ENCODE measurements at places on chromosomes 5 and 9. TPM values are rescaled to one million over a fixed set of nuclear protein-coding genes. Genes with fewer than 3 reads are reported as not detected.

The CDC25C gene
- total RNA-seq, result 4.3 TPM

The FABP6 gene
- not detected for total RNA-seq

- H3K4me3 ChIP-seq, result no peak overlapping the region
- no peaks in the 10 kb centered on the region for H3K36me3 ChIP-seq
- H3K27me3 ChIP-seq, result no peaks in the 10 kb centered on the region
- no peak overlapping the region for H3K27ac ChIP-seq
- no peaks in the 10 kb centered on the region for H3K4me1 ChIP-seq
Observed at GRCh38 chr5:23367874-23368273, 139.5 kb upstream of the PRDM9 start.

- no peak overlapping the region for H3K4me3 ChIP-seq
- no peak for DNase-seq
- H3K27me3 ChIP-seq, result no peaks in the 10 kb centered on the region
- no peaks in the 10 kb centered on the region for H3K4me1 ChIP-seq
- H3K36me3 ChIP-seq, result no peaks in the 10 kb centered on the region
- H3K27ac ChIP-seq, result no peak overlapping the region
Observed at GRCh38 chr5:178366998-178367735, 134.6 kb upstream of the PHYKPL start.

- H3K4me1 ChIP-seq, result no peaks in the 10 kb centered on the region
- DNase-seq, result no peak
- H3K4me3 ChIP-seq, result no peak overlapping the region
- H3K36me3 ChIP-seq, result no peaks in the 10 kb centered on the region
- H3K27ac ChIP-seq, result no peak overlapping the region
Observed at GRCh38 chr9:86424251-86424891, 70.2 kb upstream of the TUT7 start.

GRCh38 chr5:169805527-169805934 lies 168.5 kb downstream of the DOCK2 start:
- H3K27ac ChIP-seq, result no peak overlapping the region
- H3K36me3 ChIP-seq, result no peaks in the 10 kb centered on the region
- no peak for DNase-seq
- no peak overlapping the region for H3K4me3 ChIP-seq

- no peak overlapping the region for H3K27ac ChIP-seq
- no peak overlapping the region for H3K4me3 ChIP-seq
- DNase-seq, result no peak
- no peaks in the 10 kb centered on the region for H3K36me3 ChIP-seq
- no peaks in the 10 kb centered on the region for H3K4me1 ChIP-seq
Observed at GRCh38 chr5:163534492-163535094, 29.2 kb downstream of the MAT2B start.

DNA sequence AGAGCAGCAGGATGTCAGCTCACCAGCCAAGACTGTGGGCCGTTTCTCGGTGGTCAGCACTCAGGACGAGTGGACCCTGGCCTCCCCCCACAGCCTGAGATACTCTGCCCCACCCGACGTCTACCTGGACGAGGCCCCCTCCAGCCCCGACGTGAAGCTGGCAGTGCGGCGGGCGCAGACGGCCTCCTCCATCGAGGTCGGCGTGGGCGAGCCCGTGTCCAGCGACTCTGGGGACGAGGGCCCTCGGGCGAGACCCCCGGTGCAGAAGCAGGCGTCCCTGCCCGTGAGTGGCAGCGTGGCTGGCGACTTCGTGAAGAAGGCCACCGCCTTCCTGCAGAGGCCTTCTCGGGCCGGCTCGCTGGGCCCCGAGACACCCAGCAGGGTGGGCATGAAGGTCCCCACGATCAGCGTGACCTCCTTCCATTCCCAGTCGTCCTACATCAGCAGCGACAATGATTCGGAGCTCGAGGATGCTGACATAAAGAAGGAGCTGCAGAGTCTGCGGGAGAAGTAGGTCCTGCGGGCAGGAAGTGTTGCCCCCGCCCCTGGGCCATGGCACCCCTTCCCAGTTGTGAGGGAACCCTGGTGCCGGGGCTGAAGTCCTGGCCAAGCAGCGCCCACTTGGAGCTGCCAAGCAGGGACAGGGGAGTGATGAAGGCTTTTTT lies 108.9 kb downstream of the WNK2 start:
- no peak overlapping the region for H3K27ac ChIP-seq
- H3K4me1 ChIP-seq, result peaks cover 12% of the 10 kb centered on the region
